ENCODE measurements at places on chromosomes 6 and 20.

DNA sequence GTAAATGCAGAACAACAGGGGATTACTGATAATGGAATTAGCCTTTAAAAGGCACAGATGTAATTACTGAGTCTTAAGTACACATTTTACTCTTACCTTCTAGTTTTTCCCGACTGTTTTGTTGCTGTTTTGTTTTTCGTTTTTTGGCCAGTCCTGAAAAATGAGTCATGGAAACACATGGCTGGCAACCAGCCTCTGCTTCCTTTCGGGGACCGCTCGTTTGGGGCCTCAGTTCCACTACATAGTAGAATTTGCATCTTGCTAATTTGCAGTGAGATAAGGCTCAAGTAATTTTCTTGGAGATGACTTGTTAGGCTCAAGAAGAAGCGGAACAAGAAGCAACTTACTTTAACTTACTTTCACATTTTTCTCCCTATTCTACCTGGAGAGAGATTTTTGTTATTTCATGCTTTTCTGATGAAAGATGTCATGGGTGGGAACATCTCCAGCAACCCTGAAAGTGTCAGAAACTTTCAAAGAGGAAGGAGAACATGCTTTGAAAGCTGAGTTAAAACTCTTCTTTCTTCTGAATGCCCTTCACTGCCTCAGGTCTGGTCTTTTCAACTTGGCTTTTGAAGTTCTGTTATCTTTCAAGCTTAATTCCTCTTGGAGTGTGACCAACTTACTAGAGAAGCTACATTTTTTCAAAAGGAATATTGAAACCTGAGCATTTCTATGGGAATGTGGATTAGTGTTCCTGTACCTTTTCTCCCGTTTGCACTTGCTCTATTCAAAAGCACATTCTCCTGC is 71.5 kb upstream of the HDAC2 start:
- ATAC-seq, result no peak

- peak; percentile 56 for ATAC-seq
These were observed 29.7 kb downstream of the RREB1 start for GRCh38 chr6:7137335-7138045.

DNA sequence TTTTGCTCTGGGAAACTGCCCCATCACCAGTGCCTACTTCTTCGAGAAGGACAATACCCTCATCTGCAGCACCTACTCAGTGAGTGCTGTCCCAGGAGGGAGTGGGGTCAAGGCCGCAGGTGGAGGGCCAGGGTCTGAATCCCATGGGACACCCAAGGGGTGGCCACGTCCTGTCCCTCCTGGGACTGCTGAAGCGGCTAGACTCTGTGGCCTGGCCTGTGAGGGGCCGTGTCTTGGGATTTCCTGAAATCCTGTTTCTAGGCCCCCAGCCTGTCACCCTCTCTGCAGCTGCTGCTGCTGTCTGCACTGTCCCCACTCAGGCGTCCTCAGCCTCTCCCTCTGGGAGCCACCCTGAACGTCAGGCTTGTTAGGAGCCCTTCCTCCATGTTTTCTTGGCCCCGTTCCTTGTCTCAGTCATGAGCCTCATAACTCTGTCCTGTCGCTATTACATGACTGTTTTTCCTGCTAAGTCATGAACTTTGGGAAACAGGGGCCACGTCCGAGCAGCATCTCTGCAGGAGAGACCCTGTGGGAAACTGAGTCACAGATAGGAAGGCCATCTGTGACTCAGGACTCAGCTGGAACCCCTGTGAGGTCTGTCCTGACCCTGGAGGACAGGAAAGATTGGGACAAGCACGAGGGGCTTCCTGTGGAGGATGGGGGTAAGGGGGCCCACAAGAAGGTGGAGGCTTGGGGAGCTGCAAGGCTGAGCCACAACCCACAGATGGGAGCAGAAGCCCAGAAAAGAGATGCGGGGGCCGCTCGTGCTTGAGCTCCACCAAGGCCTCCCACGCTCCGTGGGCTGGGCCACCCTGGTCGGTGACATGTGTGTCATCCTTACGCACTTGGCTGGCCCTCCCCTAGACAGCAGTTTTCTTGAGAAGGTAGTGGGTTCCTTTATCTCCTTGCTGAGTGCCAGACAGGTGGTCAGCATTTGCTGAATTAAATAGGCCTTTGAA is 49.9 kb downstream of the EFCAB8 start:
- ATAC-seq, result no peak

- ATAC-seq, result peak; percentile 77
These were observed 63.3 kb upstream of the ZNF133 start for GRCh38 chr20:18224968-18225568.
